CD4-positive, alpha-beta T cell treated with Interleukin-17A for 4 hours (primary cell): ENCODE measurements at places on chromosomes 3 and 15.

DNA sequence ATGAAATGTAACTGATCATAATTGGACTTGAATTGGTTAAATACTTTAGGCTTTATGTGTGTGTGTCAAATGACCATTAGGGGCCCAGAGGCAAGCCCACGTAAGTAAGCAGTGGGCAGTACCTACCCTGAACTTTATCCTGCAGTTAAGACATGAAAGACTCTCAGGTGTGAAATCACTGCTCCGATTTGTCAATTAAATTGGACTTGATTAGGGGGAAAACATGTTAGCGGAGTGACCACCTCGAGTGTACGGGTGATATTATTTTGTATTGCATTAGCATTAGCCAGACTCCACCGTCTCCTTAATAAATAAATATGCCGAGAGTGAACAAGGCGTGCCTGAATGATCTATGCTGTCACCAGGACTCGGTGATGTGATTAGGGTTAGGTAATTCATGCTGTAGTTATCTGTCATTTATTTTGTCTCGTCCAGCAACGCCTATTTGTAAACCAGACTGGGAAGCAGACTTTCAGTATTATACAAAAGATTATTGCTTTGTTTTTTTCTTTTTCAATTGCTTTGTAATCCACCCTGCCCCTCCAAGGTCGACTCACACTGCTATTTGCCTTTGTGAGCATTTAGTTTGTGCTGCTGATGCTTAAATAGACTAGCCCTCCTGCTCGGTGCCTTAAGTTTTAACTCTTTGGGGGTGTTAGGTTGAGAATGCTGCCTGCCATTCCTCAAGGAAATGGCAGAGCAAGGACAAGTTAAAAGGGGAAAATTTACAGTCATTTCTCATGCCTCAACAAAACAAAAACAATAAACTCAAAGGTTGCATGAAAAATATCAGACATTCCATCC is 1.8 kb downstream of the RBMS3 start:
- no peak for DNase-seq

GRCh38 chr3:139540651-139541531 is 1.3 kb upstream of the RBP1 start:
- no peak for DNase-seq

- no peak for DNase-seq
Observed at GRCh38 chr15:101120987-101121386, 130.9 kb downstream of the CHSY1 start.

DNA sequence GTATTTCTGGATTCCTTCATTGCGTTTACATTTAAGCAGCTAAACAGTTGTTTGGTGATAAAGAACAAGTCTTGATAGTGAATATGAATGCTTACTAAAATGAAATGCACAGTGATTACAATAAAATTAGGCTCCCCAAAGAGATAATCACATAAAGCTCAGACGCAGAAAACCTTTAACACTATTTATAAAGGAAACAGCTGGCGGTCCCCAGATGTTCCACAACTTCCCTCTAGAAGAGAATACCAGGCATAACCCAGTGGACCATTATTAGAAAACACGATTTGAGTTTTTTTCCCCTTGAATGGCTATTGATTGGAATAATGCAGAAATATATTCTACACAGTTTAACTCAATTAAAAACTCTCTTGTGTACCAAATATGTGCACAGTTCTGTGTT is 573.2 kb downstream of the DIPK2A start:
- DNase-seq, result no peak

GRCh38 chr3:110965976-110966375 is 105.6 kb upstream of the NECTIN3 start:
- DNase-seq, result no peak

- DNase-seq, result no peak
Observed at GRCh38 chr3:105828703-105829102, 40.1 kb downstream of the CBLB start.

- DNase-seq, result peak; percentile 88
Observed at GRCh38 chr15:74787251-74788041, 5.6 kb downstream of the CSK start.

GRCh38 chr3:55687526-55687925 is 200.4 kb upstream of the WNT5A start:
- DNase-seq, result no peak

DNA sequence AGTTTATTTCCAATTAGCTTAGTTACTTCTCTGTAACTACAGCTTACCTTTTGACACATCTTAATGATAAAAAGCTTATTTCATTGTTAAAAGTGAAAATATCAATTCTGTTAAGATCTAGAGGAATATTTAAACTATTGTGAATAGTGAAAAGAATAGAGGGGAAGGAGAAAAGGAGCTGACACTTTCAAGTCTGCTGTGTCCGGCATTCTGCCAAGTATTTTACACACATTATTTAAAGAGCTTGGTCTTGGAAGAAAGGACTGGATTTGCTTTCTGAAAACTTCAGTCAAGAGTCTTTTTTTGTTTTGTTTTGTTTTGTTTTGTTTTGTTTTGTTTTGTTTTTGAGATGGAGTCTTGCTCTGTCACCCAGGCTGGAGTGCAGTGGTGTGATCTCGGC is 34.8 kb downstream of the CCDC80 start:
- no peak for DNase-seq

GRCh38 chr15:66233487-66234415 is 19.8 kb downstream of the MEGF11 start:
- no peak for DNase-seq

DNA sequence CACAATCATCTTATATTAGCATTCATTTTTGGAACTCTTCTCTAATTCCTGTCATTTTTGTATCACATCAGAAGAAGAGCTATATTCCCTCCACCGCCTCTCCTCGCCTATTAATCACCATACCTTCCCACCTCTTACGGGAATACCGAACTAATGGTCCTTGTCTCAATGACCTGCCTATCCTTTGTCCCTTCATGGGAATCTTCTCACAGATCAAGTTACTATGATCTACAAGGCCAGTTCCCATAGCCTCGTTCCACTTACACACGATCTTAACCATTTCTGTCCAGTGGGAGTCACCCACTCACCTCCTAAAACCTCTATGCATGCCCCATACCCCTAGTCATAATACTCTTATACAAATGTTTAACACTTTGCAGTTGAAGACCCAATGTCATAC is 342.6 kb upstream of the TPRG1 start:
- no peak for DNase-seq

DNA sequence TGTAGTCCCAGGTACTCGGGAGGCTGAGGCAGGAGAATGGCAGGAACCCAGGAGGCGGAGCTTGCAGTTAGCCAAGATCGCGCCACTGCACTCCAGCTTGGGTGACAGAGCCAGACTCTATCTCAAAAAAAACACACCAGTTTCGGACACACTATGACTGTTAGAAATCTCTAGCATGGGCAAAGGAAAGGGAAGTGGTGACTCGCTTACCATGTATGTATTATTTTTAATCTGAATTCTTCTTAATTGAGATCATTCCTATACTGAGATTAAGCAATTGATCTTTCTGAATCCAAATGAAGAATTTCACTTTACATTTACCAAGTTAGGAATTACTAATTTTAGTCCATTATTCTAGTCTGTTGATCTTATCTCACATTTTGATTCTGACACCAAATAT is 459.2 kb upstream of the ALCAM start:
- no peak for DNase-seq

GRCh38 chr3:181823716-181824115 is 112.0 kb downstream of the SOX2 start:
- no peak for DNase-seq

- no peak for DNase-seq
Observed at GRCh38 chr15:42077689-42078088, 16.7 kb downstream of the PLA2G4D start.

DNA sequence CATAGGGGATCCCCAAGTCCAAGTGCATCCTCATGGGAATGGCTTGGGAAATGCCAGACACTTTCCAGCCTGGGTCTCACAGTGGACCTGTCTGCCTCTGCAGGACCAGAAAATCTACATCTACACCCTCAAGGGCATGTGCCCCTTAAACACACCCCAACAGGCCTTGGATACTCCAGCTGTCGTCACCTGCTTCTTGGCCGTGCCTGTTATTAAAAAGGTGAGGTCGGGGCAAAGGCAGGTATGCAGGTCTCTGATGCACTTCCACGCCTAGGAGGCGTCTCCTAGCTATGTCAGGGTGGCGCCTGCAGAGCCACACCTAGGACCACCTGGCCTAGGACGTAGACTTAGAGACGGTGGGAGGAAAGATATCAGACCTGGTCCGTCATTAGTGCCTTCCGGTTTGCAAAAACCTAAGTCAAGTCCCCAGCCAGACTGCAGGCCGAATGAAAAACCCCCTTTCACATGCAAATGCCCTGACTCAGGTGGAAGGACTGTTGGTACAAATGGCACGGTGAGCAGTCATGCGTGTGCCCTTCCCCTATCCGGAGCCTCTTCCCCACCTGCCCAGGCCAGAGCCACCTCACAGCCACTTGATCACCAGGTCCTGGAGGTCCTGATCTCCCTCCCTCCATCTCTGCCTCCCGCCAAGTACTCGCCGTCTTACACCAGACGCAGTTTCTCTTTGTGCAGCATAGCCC is 143.5 kb downstream of the LRRK1 start:
- DNase-seq, result no peak

- DNase-seq, result no peak
Observed at GRCh38 chr15:89937365-89938350, 24.9 kb upstream of the ARPIN start.

GRCh38 chr3:46478341-46478740 is 13.6 kb upstream of the LTF start:
- no peak for DNase-seq

DNA sequence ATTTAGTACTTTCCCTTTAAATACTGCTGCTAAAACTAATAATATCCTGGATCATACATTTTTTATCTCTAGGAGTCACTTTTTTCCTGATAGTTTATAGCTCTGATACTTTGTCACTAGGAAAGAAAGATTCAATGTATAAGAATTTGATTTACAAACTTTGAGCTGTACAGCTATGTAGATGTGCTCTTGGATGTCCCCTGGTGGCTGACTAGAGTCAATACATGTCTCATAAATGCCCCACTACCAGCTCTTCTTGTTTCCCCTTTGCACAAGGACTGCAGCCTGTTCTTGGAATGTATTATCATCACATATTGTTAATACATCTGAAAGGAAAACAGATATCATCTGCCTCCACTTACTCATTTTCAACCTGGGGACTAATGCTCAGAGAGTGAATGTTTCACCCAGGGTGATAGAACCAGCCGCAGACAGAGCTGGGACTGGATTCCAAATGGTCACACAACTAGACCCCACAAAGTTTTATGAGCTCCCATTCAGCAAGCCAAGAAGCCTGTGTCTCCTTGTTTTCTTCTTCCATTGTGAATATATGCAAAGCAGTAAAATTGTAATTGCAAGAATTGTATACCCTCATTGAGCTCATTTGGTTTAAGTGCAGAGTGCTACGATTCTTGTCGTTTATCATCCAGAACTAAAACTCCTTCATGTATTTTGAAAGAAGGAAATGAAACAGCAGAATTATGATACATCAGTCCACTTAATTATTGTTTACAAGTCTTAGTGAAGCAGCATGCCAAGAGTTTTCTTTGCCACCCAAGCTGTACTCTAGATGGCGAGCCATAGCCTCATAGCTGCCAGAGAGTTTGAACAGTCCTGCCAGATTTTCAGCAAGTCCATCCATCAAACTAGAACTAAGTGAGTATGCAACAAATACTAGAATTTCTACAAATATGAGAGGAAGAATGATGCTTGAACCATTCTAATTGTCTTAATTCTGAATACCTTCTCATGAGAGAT is 261.6 kb upstream of the LMCD1 start:
- peak; percentile 34 for DNase-seq

GRCh38 chr15:65421360-65422215 is 1.2 kb downstream of the IGDCC4 start:
- no peak for DNase-seq

DNA sequence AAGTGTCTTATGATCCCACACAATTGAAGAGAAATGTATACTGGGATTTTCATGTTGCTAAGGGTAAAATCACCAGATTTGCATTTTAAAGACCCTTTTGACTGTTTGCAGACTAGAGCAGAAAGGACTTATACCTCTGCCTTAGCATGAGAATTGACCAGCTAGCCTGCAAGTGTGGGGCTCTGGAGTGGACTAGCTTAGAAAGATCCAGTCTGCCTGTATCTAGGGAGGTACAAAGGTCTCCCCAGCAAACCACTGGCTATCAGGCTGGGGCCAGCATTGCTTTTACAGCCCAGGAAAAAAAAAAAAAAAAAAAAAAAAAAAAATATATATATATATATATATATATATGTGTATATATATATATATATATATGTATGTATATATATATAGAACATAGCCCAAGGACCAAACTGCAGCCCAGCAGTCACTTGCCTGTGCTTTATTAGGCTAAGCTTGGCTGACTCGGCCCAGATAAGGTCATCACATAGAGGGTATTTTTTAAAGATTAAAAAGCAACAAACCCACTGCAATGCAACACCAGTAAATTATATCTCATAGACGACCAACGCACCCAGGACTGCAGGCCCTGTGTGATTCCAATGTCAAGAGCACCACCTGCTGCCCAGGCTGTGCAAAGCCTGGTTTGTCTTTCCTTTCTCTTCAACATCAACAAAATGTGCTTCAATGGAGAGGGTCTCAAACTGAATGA is 63.7 kb downstream of the DCLK3 start:
- peak; percentile 28 for DNase-seq

DNA sequence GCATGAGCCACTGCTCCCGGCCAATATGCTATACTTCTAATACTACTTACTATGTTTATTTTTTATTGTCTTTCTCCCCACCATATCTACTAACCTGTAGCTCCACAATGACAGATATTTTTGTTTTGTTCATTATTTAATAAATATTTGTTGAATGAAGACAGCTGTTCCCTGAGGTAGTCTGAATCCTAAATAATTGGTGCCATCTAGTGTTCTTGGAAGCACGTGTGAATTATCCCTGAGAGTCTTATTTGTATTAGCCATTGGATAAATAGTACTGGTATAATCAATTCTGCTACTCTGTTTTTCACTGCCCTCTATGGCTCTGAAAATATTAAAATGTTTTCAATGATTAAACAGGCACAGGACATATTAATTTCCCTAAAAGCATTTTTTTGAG is 5.6 kb upstream of the APPL1 start:
- DNase-seq, result no peak

GRCh38 chr3:68648494-68648893 is 283.9 kb downstream of the TAFA4 start:
- DNase-seq, result no peak

GRCh38 chr15:78129751-78130287 is 1.4 kb downstream of the CIB2 start:
- no peak for DNase-seq

DNA sequence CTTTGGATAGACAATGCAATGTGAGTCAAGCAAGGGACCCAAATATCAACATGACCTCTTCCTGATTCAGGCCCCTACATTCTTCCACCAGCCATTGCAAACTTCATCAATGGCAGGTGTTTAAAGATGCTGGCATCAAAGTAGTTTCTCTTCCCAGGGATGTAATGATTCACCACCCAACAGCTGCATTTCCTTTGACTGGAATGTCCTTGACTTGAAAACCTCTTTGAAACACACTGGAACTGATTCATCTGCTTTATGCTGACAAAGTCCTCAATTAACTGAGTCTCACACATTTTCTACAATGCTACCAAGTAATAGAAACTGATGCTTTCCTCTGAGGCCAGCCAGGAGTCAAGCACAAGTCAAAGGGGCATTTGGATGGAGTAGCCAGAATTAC is 385.5 kb downstream of the GBE1 start:
- DNase-seq, result no peak
